ENCODE measurements at places on chromosomes 2 and 18.

DNA sequence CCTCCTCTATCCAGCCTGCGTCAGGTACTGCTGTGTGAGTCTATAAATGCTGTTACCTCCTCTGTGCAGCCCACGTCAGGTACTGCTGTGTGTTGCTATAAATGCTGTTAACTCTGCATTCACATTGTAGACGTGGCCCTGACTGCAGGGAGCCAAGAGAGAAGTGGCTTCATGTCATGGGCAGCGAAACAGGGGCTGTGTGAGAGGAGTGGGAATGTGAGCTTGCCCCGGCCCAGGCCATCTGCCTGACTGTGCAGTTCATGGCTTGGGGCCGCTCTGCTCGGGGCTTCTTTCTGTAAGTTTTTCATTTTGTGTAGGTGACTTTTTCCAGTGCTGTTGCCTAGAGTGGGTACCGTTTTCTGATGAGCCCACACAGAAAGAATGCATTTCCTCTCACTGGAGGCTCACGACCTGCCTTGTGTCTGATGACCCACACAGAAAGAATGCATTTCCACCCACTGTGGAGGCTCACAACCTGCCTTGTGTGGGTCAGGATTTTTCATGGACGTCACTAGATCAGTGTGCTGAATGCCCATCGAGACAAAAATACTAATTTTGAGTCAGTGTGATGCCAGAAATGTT, 104.5 kb downstream of the SNTG2 start:
- DNase-seq, result peak; percentile 49

GRCh38 chr18:79677221-79677620, 2.4 kb upstream of the CTDP1 start:
- DNase-seq, result peak; percentile 8

GRCh38 chr18:9535430-9535991, 60.2 kb downstream of the RALBP1 start:
- peak; percentile 57 for DNase-seq

GRCh38 chr2:119416299-119416923, 15.2 kb upstream of the TMEM37 start:
- DNase-seq, result no peak

DNA sequence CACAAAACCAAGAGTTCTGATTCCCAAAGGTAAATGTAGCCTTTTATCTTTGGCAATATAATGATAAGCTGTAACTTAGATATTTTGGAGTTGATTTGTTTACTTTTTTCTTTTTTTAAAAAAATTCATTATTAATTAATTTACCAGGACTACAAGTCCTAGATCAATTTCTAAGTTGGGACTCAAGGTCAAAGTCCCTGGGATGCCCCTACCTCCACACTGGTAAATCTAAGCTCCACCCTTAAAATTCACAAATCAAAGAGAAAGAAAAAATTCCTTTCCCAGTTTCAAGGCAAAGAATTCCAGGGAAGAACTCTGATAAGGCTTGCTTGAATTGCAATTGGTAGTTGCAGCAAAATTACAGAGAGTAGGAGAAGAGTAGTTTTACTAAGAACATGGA, 71.3 kb downstream of the MDH1 start:
- no peak for DNase-seq

GRCh38 chr2:177667626-177668025, 275.1 kb downstream of the AGPS start:
- DNase-seq, result peak; percentile 48

- DNase-seq, result no peak
Observed at GRCh38 chr2:119219873-119220272, 3.8 kb upstream of the STEAP3 start.

DNA sequence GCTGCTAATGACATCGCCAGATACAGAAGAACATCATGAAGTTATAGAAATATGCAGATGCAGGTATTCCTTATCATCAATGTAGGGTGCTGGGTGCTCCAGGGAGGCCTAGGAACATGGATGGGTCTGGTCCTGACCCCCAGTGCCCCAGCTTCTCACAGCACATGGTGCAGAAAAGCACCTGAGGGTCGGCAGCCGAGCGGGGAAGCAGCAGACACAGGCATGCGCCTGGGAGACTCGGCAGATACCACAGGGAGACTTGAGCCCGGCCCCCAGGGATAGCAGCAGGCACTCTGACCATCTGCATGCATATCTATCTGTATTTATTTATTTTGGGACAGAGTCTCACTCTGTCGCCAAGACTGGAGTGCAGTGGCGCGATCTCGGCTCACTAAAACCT, 43.2 kb downstream of the TMEM18 start:
- DNase-seq, result no peak

- DNase-seq, result no peak
Observed at GRCh38 chr2:65876114-65876513, 443.7 kb upstream of the SPRED2 start.

GRCh38 chr2:240990266-240990529, 8.2 kb upstream of the SNED1 start:
- no peak for DNase-seq

DNA sequence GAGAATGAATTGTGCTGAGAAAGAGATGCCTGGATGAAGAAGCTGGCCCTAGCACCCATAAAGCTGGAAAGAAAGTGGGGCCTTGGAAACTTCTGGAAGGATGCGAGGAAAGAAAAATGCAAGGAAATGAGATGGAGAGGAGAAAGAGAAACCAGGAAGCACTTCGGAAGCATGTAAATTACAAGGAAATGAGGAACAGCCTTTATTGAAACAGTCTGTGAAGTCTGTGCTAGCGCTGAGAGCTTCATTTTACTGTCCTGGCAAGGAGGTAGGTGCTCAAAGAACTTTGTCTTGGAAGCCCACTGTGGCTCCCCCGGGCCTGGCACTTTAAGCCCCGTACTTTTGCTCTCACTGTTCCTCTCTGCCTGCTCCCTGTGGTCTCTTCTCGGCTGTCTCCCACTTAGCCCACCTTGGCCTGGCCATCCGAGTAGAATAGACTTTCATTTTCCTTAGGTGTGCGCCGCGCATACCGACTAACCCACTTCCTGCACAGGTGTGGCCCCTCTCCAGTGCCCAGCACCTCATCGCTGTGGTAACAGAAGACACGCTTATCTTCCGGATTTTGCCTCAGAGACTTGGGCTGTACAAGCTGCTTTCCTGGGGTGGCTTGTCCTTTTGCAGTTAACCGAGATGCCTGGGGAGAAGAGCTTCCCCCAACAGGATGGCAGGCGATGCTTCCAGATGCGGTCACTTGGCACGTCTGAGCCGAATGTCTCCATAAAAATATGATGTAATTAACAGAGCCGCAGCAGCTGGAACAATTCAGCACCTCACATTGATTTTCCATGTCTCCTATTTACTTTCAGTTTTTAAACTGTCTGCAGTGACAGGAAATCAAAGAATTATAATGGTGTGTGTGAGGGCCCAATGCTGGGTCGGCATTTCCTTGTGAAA, 199.6 kb downstream of the HRH4 start:
- DNase-seq, result no peak

DNA sequence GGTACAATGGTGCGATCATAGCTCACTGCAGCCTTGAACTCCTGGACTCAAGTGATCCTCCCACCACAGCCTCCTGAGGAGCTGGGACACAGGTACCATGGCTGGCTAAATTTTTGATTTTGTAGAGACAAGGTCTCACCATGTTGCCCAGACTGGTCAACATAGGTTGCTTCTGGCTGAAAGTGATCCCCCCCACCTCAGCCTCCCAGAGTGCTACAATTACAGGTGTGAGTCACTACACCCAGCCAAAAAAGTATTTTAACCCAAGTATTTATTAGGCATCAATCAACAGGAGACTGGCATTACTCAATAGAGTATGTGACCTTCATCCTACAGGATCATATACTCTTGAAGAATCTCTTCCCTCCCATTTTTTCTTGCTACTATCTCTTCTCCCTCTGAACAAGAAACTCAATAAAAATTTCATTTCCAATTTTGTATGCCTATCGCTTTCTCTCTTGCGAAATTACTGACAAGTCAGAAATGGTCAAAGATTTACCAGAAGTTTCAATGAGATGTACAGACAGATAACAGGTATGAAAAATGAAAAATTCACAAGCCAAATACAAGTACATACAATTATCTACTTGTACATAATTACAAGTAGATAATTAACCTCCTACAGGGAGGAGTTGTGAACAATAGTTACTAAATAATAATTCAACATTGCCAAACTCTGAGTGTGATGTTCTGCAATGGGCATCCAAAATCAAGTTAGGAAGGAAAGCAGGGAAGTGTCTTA, 34.9 kb upstream of the CCNT2 start:
- DNase-seq, result no peak

DNA sequence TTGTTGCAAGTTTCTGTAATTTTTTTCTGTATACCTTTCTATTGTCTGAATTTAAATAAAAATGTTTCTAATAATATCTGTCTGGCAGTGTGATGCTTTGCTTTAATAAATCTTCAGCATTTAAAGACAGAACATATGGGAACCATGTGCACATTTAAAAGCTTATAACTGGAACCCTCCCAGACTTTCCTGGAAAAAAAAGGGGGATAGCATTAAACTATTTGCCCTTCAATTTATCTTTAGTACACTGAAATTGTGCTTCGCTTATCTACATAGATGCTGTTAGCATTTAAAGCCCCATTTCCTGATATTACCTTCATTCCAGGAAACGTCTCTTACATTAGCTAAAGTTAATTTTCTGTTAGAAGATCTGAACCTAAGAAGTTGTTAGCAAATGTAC, 64.6 kb downstream of the ZC3H6 start:
- no peak for DNase-seq

GRCh38 chr2:72289283-72289682, 141.6 kb upstream of the CYP26B1 start:
- no peak for DNase-seq

DNA sequence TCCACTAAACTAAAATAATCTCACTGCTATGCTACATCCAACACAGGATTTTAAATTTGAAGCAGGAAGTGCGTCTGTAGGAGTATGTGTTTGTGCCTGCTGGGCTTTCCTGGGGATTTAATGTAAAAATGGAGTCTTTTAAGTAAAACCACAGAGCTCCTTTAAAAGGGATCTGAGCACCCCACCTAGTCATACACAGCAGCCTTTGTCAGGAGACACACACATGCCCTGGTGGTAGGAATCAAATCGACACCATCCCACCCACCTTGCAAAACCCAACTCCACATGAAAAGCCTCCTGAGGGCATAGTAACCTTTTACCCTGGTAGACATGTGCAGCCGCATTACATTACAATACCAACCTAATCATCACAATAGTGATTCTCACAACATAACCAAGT, 29.1 kb downstream of the UXS1 start:
- no peak for DNase-seq

- peak; percentile 60 for DNase-seq
Observed at GRCh38 chr2:37418956-37419355, 74.5 kb downstream of the QPCT start.

DNA sequence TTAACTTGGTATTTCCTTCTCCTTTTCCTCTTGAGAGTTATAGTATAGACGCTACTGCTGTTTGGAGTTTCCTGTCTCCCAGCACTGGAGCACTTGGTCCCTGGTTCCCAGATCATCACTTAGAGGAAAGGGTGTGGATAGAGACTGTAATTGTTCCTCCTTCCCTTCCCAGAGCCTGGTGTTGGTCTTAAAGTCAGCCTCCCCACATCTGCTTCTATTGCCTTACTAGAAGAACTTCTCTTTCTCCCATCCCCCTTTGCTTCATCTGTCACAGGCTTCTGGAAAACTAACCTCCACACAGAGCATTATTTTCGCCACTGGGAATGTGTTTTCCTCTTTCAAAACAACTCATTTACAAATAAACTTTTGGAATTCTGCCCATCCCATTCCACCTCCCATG, 131.0 kb downstream of the CCDC85A start:
- no peak for DNase-seq

GRCh38 chr2:151085181-151085611, 176.5 kb downstream of the RBM43 start:
- no peak for DNase-seq

DNA sequence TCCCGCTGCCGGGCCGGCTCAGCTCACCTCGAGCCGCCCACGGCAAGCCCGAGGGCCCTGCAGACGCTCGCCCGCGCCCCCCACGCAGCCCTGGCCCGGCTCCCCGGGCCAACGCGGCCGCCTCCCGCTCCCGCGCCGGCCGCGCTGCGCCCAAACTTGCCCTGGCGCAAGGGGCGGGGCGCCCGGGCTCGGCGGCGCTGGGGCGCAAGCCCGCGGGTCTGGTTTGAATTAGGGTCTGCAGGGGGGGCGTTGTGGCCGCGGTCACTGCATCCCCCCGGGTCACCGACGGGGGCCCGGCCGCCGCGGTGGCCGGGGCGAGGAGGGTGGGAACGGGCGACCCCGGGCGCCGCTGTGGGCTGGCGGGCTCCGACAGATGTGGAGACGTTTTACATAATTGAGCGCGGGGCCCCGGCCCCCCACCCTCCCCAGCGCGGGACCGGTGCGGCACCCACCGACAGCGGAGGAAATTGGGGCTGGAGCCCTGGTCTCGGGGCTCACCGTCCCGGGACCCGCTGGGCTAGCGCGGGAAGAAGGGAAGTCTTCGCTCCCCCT, 690 bp downstream of the SDC1 start:
- DNase-seq, result no peak

DNA sequence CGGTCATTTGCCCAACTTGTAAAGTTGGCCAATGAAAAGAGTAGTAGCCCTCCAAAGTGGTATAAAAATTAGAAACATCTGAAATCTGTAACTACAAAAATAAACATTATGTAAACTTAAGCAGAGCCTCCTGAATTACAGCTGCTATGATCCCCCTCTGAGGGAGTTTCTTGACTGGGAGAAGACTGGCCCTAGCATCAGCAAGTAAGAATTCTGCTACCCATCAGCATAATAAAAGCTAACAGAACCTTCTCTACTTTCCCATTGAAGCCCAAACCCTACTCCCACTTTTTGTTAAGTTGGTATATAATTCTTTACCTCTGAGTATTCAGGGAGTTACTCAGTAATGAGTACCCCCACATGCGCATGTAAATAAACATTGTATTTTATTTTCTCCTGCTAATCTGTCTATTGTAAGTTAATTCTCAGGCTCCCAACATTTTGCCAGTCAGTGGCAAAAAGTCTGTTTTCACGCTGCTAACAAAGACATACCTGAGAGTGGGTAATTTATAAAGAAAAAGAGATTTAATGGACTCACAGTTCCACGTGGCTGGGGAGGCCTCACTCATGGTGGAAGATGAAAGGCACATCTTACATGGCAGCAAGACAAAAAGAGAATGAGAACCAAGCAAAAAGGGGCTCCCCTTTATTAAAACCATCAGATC, 71.3 kb downstream of the MYL12B start:
- DNase-seq, result no peak

- DNase-seq, result peak; percentile 91
Observed at GRCh38 chr2:30275256-30275655, 43.9 kb downstream of the LBH start.

DNA sequence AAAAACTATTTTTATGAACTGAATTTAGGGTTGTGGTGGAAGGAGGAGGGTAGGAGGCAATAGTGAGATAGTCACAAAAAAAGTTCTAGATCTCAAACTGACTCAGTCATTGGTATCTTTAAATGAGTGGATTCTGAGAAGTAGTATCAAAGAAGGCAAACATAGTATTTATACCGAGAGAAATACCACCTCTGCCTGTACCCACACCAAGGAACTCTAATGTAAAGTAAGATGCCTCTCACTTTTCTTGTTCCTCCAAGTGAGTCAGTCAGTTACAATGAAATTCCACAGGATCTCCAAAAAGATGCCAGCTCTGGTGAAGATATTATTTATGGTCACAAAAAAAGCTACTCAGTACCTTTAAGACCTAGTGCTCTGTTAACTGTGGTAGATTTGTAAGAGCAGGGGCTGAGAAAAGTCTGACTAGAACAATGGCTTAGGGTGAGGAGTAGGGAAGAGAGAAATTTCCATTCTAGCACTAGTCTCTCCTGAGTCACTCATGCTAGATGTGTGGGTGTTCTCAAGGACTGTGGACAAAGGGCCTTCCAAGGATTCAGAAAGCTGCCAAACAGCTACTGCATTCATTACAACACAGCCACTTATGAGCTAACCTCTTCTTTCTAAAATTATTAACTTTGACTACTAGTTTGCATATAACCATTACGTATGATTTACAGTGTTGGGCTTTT, 36.3 kb downstream of the YWHAQ start:
- DNase-seq, result peak; percentile 93

All from bronchial epithelial cell (primary cell).